ENCODE measurements at places on chromosomes 6 and 20. TPM values are rescaled to one million over a fixed set of nuclear protein-coding genes. Genes with fewer than 3 reads are reported as not detected.

DNA sequence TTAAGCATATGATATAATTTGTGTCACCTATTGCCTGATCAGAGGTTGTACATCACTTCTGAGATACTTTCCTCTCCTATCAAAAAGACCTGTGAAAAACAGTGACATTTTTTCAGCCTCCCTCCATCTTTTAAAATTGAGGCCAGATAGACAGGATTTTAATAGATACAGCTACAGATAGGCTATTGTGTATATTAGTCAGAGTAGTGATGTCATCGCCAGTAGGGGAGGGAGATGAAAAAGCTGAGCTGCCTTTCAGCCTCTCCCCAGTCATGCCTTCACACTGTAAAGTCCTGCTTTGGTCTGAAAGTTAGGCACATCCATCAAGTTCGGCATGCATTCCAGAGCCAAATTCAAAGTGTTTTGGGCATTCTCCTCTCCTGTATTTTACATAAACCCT is 7.9 kb upstream of the PABPC1L start:
- no peak for ATAC-seq

TRIM10 gene
- not detected for total RNA-seq

GRCh38 chr6:82397962-82398692 is 34.5 kb downstream of the TPBG start:
- peak; percentile 61 for ATAC-seq

DNA sequence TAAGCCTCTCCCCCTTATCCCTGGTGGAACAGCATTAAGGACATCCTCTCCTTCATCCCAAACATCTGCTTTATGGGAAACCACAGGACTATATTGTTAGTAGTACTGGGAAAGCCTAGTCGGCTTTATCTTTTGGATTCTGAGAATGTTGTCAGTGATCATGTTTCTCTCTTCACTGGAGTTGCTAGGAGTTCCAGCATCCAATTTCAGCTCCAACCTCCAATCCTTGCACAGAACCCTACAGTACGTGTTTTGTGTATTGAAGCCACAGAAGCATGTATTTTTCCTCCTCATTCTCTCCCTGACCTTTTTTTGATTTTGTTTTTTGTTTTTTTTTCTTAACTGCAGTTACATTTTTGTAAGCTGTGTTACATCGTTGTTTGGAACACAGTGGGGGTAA is 84.0 kb downstream of the PHACTR3 start:
- no peak for ATAC-seq

DNA sequence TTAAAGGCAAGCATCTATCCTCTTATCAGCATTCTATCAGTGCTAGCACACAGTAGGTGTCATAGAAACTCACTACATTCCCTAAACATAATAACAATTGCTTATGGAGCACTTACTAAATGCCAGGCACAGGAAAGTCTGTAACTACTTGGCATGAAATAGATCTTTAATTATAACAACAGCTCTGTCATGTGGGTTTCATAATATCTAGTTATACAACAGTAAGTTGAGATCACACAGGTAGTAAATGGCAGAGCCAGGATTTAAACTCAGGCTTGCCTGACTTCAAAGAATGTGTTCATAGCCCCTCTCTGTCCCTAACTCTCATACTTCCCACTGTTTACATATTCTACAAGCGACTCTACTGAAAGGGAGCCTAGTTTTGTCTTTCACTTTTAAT is 66.0 kb upstream of the ENPP5 start:
- no peak for ATAC-seq

- ATAC-seq, result no peak
Measured at GRCh38 chr6:43943781-43944250, 173.8 kb downstream of the VEGFA start.

DEFB124 gene
- not detected for total RNA-seq

- no peak for ATAC-seq
Measured at GRCh38 chr6:31865205-31866118, 2.8 kb upstream of the NEU1 start.

DNA sequence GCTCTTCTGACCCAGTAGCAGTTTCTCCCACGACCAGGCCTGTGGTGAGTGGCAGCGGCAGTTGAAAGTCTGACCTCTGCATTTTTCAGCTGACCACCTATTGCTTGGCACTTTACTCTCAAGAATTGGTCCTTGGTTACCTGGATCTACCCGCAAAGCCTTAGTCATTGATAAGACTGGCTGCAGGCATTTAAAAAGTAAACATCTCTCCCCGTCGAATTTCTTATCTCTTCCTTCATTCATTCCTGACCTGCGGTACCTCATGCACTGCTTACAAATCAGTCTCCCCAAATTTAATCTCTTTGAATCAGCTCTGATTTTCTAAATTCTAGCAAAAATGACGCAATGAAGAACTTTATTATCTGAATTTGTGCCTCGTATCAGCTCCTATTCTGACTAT is 26.1 kb upstream of the IPCEF1 start:
- no peak for ATAC-seq

GRCh38 chr6:42509256-42509655 is 54.6 kb upstream of the UBR2 start:
- no peak for ATAC-seq

DNA sequence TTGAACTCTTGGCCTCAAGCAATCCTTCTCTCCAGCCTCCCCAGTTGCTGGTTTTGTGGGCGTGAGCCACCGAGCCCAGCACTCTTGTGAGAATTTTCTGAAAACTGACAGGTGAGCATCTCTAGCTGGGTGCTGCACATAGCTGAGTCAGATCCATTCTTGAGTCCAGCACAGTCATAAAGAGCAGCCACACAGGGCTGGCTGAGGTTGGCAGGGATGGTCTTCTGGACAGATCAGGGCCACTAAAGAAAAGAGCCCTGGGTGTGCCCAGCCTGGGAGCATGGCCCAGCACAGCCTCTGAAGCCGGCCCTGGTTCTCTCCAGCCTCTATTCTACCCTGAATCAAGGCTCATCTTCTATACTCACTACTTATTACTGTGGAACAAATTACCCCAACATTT is 11.5 kb downstream of the DLGAP4 start:
- peak; percentile 31 for ATAC-seq

- ATAC-seq, result no peak
Measured at GRCh38 chr20:57393321-57394120, 2.3 kb downstream of the RBM38 start.

DNA sequence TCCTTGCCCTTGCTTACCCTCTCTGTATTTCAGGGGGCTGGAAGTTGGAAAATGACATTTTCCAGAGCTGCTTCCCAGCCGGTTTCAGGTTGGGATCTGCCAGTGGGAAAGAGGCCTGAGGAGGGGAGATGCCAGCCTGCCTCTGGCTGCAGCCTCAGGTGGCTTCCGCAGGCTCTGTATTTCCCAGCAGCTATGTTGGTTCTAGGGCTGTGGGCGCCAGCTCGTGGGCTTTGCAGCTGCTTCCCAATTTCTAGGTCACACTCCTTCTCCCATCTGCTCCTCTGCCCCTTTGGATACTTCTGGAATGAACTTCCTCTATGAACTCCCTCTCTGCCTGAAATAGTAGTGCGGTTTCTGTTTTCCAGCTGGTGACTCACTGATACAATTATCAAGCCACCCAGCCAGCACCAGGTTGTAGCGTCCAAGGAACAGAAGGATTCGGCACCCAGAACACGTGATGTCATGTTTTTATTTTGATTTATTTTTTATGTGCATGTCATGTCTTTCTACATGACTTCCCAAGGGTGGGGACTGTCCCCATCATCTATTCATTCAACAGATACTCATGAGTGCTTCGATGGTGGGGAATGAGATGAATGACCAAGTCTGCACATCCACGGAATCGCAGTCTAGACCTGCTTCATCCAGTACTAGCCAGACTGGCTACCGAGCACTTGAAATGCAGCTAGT is 38.0 kb downstream of the TGM2 start:
- ATAC-seq, result peak; percentile 68

DNA sequence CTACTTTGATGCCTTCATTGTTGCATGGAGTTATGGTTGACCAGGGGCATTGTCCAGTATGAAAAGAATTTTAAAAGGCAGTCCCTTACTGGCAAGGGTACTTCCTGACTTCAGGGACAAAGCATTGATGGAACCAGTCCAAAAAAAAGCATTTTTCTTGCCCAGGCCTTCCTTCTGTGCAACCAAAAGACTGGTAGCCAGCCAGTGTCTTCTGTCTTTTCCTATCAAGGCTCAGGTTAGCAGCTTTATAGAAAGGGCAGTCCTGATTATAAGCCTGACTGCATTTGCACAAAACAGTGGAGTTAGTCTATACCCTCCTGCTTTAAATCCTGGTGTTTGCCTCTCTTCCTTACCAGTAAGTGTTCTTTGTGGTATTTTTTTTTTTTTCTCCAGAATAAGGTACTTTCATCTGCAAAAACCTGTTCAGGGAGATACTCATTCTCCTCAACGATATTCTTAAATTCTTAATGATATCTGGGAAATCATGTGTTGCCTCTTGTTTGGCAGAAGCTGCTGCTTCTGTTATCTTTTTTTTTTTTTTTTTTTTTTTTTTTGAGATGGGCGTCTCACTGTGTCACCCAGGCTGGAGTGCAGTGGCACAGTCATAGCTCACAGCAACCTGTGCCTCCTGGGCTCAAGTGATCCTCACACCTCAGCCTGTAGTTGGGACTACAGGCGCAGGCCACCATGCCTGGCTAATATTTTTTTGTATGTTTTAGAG is 33.9 kb downstream of the SCAF8 start:
- no peak for ATAC-seq

ARMH2 gene
- total RNA-seq, result not detected

GRCh38 chr6:147322299-147323162 is 118.3 kb downstream of the STXBP5 start:
- peak; percentile 50 for ATAC-seq

GRCh38 chr6:72639920-72640614 is 18.2 kb downstream of the KCNQ5 start:
- ATAC-seq, result no peak

DNA sequence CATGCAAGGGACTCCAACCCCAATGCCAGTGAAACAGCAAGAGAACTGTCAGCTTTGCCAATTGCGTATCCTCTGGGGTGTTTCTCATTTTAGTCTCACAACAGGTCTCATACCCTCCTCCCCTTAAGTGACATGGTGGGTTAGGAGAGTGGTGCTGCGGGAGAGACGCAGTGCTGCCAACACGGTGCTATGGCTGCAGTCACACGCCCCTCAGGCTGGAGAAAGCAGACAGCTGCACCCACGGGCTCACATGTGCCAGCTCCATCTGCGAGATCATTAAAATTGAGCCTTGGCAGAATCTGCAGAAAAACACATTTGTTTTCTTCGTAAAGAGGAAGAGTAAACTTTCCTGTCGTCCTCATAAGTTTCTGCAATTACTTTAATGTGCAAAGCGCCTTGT is 114.7 kb downstream of the ANKRD60 start:
- ATAC-seq, result no peak

Data from gastroesophageal sphincter (tissue), 4 donors.